ENCODE measurements at places on chromosomes 7 and 10.

DNA sequence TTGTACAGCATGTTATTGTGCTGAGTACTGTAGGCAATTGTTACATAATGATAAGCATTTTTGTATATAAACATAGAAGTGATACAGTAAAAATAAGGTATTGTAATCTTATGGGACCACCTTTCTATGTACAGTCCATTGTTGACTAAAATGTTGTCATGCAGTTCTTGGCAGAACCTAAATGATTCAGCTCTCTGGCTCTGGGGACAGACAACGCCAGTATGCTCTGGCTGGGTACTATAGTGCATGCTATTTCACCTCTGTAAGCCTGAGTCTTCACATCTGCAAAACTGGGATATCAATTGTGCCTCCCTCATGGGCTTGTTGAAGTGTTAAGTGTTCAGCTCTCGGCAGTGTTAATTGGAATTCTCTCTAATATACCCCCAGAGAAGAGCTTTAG, 674.3 kb downstream of the INHBA start:
- H3K27ac ChIP-seq = no peak overlapping the region
- DNase-seq = no peak
- no peaks in the 10 kb centered on the region for H3K4me1 ChIP-seq
- H3K4me3 ChIP-seq = no peak overlapping the region
- no peaks in the 10 kb centered on the region for H3K36me3 ChIP-seq

- no peak overlapping the region for H3K4me3 ChIP-seq
- H3K4me1 ChIP-seq = peaks cover 3% of the 10 kb centered on the region
- H3K36me3 ChIP-seq = no peaks in the 10 kb centered on the region
- H3K27me3 ChIP-seq = no peaks in the 10 kb centered on the region
- H3K27ac ChIP-seq = no peak overlapping the region
Measured at GRCh38 chr7:92427193-92427592, 20.1 kb upstream of the GATAD1 start.

DNA sequence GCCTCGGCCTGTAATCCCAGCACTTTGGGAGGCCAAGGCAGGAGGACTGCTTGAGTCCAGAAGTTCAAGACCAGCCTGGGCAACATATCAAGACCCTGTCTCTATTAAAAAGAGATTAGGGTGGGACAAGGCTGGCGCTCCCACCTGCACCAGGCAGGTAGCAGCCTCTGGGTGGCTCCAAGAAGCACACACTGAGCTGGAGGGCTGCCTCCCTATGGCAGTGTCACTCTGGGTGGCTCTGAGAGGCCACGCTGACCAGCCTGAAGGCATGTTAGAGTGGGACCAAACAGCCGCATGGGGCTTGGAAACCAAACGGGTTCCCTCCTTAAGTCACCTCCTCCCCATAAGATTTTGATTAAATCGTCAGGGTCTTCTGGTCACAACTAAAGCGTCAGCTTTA, 19.8 kb upstream of the COL26A1 start:
- H3K27ac ChIP-seq = no peak overlapping the region
- no peak overlapping the region for H3K4me3 ChIP-seq
- H3K27me3 ChIP-seq = no peaks in the 10 kb centered on the region
- DNase-seq = no peak
- H3K36me3 ChIP-seq = no peaks in the 10 kb centered on the region
- no peaks in the 10 kb centered on the region for H3K4me1 ChIP-seq

GRCh38 chr10:49700997-49701396, 21.5 kb downstream of the C10orf53 start:
- H3K36me3 ChIP-seq = no peaks in the 10 kb centered on the region
- no peak overlapping the region for H3K27ac ChIP-seq
- DNase-seq = no peak
- H3K4me1 ChIP-seq = peaks cover 7% of the 10 kb centered on the region
- H3K27me3 ChIP-seq = no peaks in the 10 kb centered on the region

GRCh38 chr7:40808378-40808942, 673.7 kb downstream of the SUGCT start:
- H3K4me1 ChIP-seq = no peaks in the 10 kb centered on the region
- H3K36me3 ChIP-seq = no peaks in the 10 kb centered on the region
- no peak overlapping the region for H3K4me3 ChIP-seq
- no peak for DNase-seq
- no peaks in the 10 kb centered on the region for H3K27me3 ChIP-seq
- H3K27ac ChIP-seq = no peak overlapping the region

GRCh38 chr10:103829838-103830465, 25.4 kb downstream of the SH3PXD2A start:
- peaks cover 12% of the 10 kb centered on the region for H3K4me1 ChIP-seq
- no peak overlapping the region for H3K27ac ChIP-seq
- DNase-seq = no peak

- peaks cover 4% of the 10 kb centered on the region for H3K27me3 ChIP-seq
- H3K4me3 ChIP-seq = no peak overlapping the region
- no peak for DNase-seq
Measured at GRCh38 chr10:131732631-131733127, 168.1 kb upstream of the PPP2R2D start.

DNA sequence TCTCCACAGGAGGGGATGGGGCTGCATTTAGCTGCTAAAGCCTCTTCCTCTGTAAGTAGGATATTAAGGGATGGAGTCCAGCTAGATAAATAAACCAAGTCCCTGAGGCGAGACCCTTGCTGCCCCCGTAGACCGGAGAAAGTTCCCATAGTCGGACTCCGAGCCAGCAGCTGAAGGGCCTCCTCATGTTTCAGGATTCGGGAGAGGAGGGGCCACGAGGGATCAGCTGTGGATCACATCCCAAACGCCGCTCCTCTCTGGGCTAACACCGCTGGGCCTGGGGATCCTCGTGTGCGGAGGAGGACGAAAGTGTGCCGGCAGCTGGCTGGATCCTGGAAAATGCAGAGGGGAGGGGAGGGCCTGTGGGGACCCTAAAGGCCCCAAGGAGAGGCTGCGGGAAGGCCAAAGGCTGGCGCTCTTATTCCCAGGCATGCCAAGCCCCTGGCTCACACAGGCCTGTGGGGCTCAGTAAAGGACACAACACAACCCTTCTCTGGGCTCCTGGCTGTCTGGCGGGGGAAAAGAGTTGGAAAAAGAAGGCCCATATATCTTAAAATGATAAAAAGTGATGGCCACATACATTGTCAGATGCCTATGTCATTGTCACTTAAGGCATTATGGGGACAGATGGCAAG, 82.5 kb upstream of the TMEM72 start:
- H3K36me3 ChIP-seq = no peaks in the 10 kb centered on the region
- no peaks in the 10 kb centered on the region for H3K4me1 ChIP-seq
- no peak overlapping the region for H3K27ac ChIP-seq
- no peak for DNase-seq
- no peak overlapping the region for H3K4me3 ChIP-seq

DNA sequence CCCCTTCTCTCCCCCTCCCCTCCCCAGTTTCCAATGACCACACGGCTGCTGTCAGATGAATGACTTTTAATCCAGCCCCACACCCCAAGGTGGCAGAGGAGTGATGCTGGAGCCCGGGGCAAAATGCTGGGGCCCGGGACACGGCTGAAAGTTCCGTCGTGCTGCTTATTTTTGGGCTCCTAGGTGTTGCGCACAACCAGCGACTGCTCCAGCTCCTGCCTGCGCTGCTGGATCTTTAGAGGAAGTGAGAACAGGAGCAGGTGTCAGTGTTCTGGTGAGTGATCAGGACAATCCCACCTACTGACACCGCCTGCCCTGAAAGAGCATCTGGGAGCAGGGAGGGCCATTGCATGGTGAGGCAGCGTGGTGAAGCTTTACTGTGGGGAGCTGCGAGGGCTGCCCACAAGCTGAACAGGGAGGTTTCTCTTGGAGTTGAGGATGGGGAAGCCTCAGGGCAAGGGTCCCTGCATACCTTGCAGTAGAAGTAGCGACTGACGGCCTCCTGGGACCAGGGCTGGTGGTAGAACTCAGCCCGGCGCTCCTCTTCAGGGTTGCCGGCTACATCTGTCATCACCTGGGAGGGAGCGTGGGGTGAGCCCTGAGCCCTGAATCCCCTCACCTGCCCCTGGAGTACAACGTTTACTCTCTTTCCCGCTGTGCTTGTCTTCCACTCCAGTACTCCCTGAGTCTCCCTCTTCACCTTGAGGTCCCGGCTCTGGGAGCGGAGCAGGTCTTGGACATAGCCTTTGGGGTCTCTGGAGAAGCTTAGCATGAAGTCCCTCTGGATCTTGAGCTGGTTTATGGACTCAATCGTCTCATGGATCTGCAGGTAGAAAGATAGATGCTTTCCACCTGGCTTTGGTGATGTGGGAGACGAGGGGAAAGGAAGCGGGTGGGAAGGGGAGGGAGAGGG, 6.9 kb downstream of the CHPF2 start:
- H3K27ac ChIP-seq = no peak overlapping the region
- H3K27me3 ChIP-seq = no peaks in the 10 kb centered on the region
- peaks cover 8% of the 10 kb centered on the region for H3K36me3 ChIP-seq
- no peak for DNase-seq
- H3K4me1 ChIP-seq = peaks cover 6% of the 10 kb centered on the region

GRCh38 chr10:118810796-118811505, 56.2 kb upstream of the CACUL1 start:
- DNase-seq = no peak
- H3K4me3 ChIP-seq = no peak overlapping the region
- H3K36me3 ChIP-seq = no peaks in the 10 kb centered on the region
- H3K4me1 ChIP-seq = no peaks in the 10 kb centered on the region
- H3K27me3 ChIP-seq = no peaks in the 10 kb centered on the region
- no peak overlapping the region for H3K27ac ChIP-seq

- H3K36me3 ChIP-seq = no peaks in the 10 kb centered on the region
- no peak overlapping the region for H3K27ac ChIP-seq
- no peaks in the 10 kb centered on the region for H3K27me3 ChIP-seq
- H3K4me1 ChIP-seq = no peaks in the 10 kb centered on the region
Measured at GRCh38 chr10:132497063-132497680, 40.4 kb upstream of the INPP5A start.

GRCh38 chr7:26284995-26285632, 6.5 kb upstream of the SNX10 start:
- no peaks in the 10 kb centered on the region for H3K4me1 ChIP-seq
- H3K27ac ChIP-seq = no peak overlapping the region
- no peaks in the 10 kb centered on the region for H3K27me3 ChIP-seq
- DNase-seq = no peak
- no peaks in the 10 kb centered on the region for H3K36me3 ChIP-seq

GRCh38 chr7:49322476-49322875, 398.1 kb downstream of the CDC14C start:
- DNase-seq = no peak
- no peaks in the 10 kb centered on the region for H3K27me3 ChIP-seq
- no peaks in the 10 kb centered on the region for H3K36me3 ChIP-seq
- no peak overlapping the region for H3K27ac ChIP-seq
- H3K4me3 ChIP-seq = no peak overlapping the region
- no peaks in the 10 kb centered on the region for H3K4me1 ChIP-seq

DNA sequence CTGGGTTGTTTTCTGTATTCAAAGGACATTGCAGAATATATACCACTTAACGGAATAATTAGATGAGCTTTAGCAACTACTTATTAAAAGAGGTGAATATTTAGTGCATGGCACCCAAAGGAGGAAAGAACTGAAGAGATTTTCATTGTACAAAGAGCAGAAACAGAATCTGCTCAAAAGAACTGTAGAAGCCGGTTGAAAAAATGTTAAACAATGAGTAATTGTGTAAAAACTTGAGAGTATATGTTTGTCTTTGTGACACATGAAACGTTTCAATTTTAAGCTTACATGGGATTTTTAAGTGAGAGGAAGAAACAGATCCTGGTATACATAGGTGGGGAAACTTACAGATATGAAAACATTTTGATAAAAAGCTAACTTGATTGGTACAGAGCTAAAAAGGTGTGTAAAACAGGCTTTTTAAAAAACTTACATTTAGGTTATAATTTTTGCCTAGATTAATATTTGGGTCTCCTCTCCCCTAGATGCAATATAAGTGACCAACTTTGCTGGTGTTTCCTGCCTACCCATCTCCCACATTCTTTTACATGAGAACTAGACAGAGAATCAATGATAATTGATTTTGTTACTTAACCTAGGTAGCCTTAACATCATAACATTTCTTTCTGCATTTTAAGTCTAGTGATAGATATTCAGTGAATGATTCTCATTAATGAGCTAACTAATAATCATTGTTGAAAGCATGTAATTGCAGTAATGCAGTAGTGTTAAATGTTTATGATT, 6.8 kb downstream of the ARL5B start:
- no peak for DNase-seq
- no peak overlapping the region for H3K4me3 ChIP-seq
- no peak overlapping the region for H3K27ac ChIP-seq
- H3K27me3 ChIP-seq = no peaks in the 10 kb centered on the region

GRCh38 chr7:42093349-42093905, 143.6 kb downstream of the GLI3 start:
- H3K27ac ChIP-seq = no peak overlapping the region
- no peak for DNase-seq
- peaks cover 78% of the 10 kb centered on the region for H3K27me3 ChIP-seq
- no peak overlapping the region for H3K4me3 ChIP-seq

DNA sequence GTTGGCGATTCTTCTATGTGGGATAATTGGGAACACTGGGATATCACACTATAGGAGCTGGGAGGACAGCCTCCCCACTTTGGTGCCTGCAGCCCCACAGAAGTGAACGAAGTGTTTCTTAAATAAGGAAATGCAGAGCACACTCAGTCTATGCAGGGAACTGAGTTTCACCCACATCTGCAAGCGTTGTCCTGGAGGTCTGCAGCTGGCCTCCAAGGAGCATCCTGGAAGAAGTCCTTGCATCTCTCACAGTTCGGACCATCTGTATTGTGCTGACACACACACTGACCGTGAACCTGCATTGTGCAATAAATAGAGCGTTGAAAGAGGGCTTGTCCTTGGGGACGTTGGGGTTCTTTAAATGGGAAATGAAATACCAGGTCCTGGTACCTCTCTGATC, 25.8 kb downstream of the LAMB4 start:
- no peaks in the 10 kb centered on the region for H3K27me3 ChIP-seq
- no peak for DNase-seq
- no peak overlapping the region for H3K27ac ChIP-seq
- H3K4me1 ChIP-seq = no peaks in the 10 kb centered on the region
- no peaks in the 10 kb centered on the region for H3K36me3 ChIP-seq

DNA sequence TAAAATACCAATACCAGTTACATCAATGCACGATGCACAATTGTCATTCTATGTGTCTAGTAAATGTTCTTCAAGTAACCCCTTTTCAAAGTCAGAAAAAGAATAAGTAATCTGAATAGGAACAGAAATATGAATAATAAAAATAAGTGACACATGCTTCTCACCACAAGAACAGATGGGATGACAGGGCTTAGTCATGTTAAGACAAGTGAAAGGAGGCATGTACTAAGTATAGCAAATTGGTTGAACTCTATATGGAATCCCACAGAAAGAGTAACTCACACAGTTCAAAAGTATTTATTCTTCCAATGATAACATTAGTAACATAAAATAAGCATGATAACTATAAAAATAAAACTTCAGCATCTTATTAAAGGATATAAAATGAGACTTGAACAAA, 100.9 kb upstream of the TAS2R16 start:
- H3K4me3 ChIP-seq = no peak overlapping the region
- H3K36me3 ChIP-seq = no peaks in the 10 kb centered on the region
- H3K27ac ChIP-seq = no peak overlapping the region
- H3K4me1 ChIP-seq = no peaks in the 10 kb centered on the region
- no peak for DNase-seq
- no peaks in the 10 kb centered on the region for H3K27me3 ChIP-seq

Data from H1 (cell line).